ENCODE measurements at places on chromosomes 7 and 10. TPM values are rescaled to one million over a fixed set of nuclear protein-coding genes. Genes with fewer than 3 reads are reported as not detected.
A peak's percentile ranks its signal among the peaks of the same experiment; 100 is the strongest.

- peak; percentile 66 for DNase-seq
Observed at GRCh38 chr10:133275684-133276092, 980 bp downstream of the ADAM8 start.

TAF5 gene
- total RNA-seq: 13.2 TPM

C10orf90 gene
- total RNA-seq: not detected

GRCh38 chr7:116380025-116380424 lies 119.5 kb upstream of the CAV2 start:
- no peak for DNase-seq

GRCh38 chr7:153504288-153505075 lies 547.7 kb upstream of the DPP6 start:
- DNase-seq: no peak
